ENCODE measurements at places on chromosomes 2 and 18. TPM values are rescaled to one million over a fixed set of nuclear protein-coding genes. Genes with fewer than 3 reads are reported as not detected.

DNA sequence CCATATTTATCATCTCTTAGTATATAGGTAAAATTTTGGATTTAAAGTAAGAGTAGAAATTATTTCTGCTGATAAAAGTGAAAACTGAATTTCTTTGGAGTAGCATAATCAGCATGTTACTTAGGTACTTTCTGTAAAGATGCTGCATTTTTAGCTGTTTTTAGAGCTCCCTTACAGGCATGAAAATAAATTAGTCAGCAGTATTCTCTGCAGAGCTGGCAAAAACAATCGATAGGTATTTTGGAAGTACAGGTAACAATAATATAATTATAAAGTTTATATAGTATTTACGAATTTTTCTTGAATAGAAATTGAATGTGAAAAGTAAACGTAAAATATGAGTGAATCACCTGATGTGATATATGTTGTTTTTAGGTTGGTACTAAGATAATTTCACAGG is 83.3 kb downstream of the MIB1 start:
- H3K4me1 ChIP-seq = no peaks in the 10 kb centered on the region
- H3K4me3 ChIP-seq = no peak overlapping the region
- no peaks in the 10 kb centered on the region for H3K27me3 ChIP-seq
- DNase-seq = no peak
- H3K27ac ChIP-seq = no peak overlapping the region

GRCh38 chr2:43233218-43234212 is 7.1 kb upstream of the ZFP36L2 start:
- peaks cover 21% of the 10 kb centered on the region for H3K4me1 ChIP-seq
- no peak overlapping the region for H3K4me3 ChIP-seq

DNA sequence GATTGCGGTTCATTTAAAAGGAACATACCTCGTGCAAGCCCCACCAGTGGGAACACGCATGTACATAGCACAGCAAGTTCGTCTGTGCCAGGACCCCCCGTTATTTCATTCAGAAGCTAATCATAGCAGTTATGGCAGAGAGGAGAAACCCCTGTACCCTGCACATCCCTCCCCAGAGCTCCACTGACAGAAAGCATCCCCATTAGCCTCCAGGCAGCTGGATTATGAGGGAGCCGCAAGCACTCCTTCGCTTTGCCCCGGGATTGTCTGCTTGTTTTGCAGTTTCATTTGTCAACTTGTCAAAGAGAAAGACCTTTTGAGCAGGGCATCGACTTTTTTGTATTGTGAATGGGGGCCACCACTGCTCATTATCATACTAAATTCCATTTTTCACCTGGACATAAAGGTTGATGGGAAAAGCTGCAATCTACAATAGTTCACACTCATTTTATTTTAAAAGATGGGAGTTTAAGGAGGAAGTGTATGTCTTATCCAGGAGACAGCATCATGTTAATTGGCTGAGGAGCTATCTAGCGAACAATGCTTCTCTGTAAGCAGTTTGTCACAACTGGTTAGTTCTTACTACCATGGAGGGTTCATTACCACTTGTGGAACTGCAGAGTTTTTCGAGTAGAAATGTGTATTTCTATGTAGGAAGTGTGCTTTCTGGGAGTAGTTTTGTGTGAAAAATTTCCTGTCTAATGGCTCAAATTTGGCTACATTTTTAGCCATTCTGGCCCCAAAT is 255.3 kb downstream of the THSD7B start:
- peaks cover 2% of the 10 kb centered on the region for H3K27me3 ChIP-seq
- DNase-seq = no peak
- no peaks in the 10 kb centered on the region for H3K4me1 ChIP-seq
- no peak overlapping the region for H3K4me3 ChIP-seq

- H3K4me3 ChIP-seq = no peak overlapping the region
- no peak overlapping the region for H3K27ac ChIP-seq
- no peaks in the 10 kb centered on the region for H3K4me1 ChIP-seq
- H3K27me3 ChIP-seq = peaks cover 6% of the 10 kb centered on the region
Measured at GRCh38 chr18:59540780-59541179, 156.4 kb downstream of the CCBE1 start.

GRCh38 chr2:230225486-230225885 is at the start of gene SP140:
Gene SP140, plus strand, starts transcription at chr2:230225736. Its CDS starts 109 bp downstream, at chr2:230225845.
- no peaks in the 10 kb centered on the region for H3K27me3 ChIP-seq
- H3K4me1 ChIP-seq = peaks cover 48% of the 10 kb centered on the region
- peak within 1 kb of the TSS; percentile 98 for H3K27ac ChIP-seq
- H3K4me3 ChIP-seq = peak within 1 kb of the TSS; percentile 84
- DNase-seq = peak; percentile 85

DNA sequence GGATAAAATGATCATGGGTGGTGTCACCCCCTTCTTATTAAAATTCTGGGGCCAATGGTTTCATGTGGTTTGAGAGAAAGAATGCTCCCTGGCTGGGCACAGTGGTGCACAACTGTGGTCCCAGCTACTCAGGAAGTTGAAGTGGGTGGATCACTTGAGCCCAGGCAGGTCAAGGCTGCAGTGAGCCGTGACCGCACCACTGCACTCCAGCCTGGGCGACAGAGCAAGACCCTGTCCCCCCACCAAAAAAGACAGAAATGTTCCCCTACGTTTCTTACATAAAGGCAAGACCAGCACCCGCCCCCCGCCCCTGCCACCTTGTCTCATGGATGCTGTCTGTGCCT is 53.0 kb upstream of the ID2 start:
- no peak overlapping the region for H3K4me3 ChIP-seq
- H3K4me1 ChIP-seq = peaks cover 5% of the 10 kb centered on the region
- no peak for DNase-seq
- H3K36me3 ChIP-seq = no peaks in the 10 kb centered on the region
- no peaks in the 10 kb centered on the region for H3K27me3 ChIP-seq
- no peak overlapping the region for H3K27ac ChIP-seq

GRCh38 chr2:135882415-135882814 is 6.2 kb upstream of the MCM6 start:
- no peak for DNase-seq
- H3K27me3 ChIP-seq = peaks cover 3% of the 10 kb centered on the region
- no peaks in the 10 kb centered on the region for H3K36me3 ChIP-seq
- H3K4me1 ChIP-seq = peaks cover 3% of the 10 kb centered on the region

GRCh38 chr18:58225101-58225500 is 181.1 kb downstream of the NEDD4L start:
- peak; percentile 46 for DNase-seq
- H3K36me3 ChIP-seq = no peaks in the 10 kb centered on the region
- H3K27ac ChIP-seq = no peak overlapping the region

APLF gene
- total RNA-seq = 2.9 TPM

RAMP1 gene
- 1.4 TPM for total RNA-seq

CPO gene
- not detected for total RNA-seq
